ENCODE measurements at places on chromosomes 12 and 14. TPM values are rescaled to one million over a fixed set of nuclear protein-coding genes. Genes with fewer than 3 reads are reported as not detected.

The CRACR2A gene
- total RNA-seq = 3.6 TPM

The PDE6H gene
- not detected for total RNA-seq

The HHIPL1 gene
- total RNA-seq = 13.1 TPM

The C12orf43 gene
- total RNA-seq = 15.2 TPM

The GYS2 gene
- total RNA-seq = not detected

The TSPAN11 gene
- 11.1 TPM for total RNA-seq

The LIMA1 gene
- 601 TPM for total RNA-seq

The ETFBKMT gene
- 6.4 TPM for total RNA-seq

The B4GALNT1 gene
- 2.9 TPM for total RNA-seq

The ACOT6 gene
- not detected for total RNA-seq

The HOXC13 gene
- total RNA-seq = not detected

The ZNF140 gene
- 30.3 TPM for total RNA-seq

The KRT82 gene
- not detected for total RNA-seq

The MYL2 gene
- total RNA-seq = not detected

The NINJ2 gene
- total RNA-seq = 5.6 TPM

The SERPINA1 gene
- total RNA-seq = 15.8 TPM

The GPR162 gene
- 2.7 TPM for total RNA-seq

The TSPAN19 gene
- not detected for total RNA-seq

The OR6C70 gene
- not detected for total RNA-seq

The ADAMTS20 gene
- total RNA-seq = not detected

The RPS26 gene
- total RNA-seq = 336 TPM

The HNRNPC gene
- total RNA-seq = 643 TPM

The PPTC7 gene
- 7.8 TPM for total RNA-seq

The ARHGDIB gene
- total RNA-seq = 6.3 TPM

Data from articular chondrocyte of knee joint (primary cell).